COR-L47 (cell line): ENCODE measurements at places on chromosomes 6 and 20.

GRCh38 chr6:109222848-109223247 lies 127.5 kb downstream of the CEP57L1 start:
- no peak for DNase-seq

- DNase-seq = no peak
These were observed 1.8 kb downstream of the HSPA12B start for GRCh38 chr20:3734111-3734843.

- no peak for DNase-seq
These were observed 232.5 kb downstream of the PTPRT start for GRCh38 chr20:42957018-42957703.

DNA sequence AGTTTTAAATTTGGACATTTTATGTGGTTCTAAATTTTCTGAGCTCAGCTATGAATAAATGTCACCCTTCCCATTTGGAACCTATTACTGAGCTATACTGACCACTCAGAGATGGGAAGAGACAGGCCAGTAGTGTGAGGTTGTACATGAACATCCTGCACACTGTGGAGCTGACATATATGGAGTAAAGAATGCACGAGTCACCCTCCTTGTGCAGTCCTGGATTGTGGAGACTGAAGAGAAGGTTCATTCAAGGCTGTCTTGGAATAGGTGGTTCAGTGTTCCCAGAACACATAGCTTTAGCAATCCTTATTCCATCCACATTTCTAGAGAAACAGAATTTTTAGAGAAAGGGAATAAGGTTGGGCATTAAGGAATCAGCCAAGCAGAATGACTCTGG lies 50.3 kb upstream of the OGFRL1 start:
- no peak for DNase-seq
